Effector memory CD4-positive, alpha-beta T cell (primary cell): ENCODE measurements at places on chromosomes 5 and 9.
A peak's percentile ranks its signal among the peaks of the same experiment; 100 is the strongest.

DNA sequence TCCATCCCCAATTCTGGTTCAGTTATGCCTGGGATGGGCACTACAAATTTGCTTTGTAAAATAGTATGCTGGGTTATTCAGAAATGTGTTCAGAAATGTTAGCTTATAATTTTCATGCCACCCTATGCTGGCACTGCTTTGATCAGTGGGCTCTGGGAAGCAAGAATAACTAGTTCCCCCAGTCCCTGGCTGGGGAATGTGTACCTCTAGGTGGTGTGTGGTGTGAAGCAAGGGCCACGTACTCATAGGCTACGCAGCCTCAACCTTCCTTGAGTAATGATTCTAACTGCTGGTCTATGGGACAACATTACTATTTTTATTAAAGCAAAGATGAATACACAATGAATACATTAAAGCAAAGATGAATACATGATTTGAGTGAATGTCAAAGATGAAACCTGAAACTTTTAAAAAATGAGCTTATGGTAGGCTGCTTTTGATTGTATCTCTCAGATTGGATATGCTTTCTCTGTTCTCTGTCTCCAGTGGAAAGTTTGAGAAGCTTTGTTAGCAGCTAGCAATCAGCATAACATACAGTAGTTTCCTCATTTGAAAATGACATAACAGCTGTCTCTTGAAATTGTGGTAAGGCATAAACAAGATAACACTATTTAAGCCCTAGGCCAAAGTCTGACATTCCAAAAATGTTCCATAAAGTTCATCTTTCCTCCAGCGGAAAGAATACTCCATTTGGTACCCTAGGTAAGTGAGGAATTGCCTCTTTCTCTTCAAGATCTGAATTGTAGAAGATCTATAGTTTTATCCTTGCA is 174.7 kb upstream of the NFIB start:
- no peak for DNase-seq

DNA sequence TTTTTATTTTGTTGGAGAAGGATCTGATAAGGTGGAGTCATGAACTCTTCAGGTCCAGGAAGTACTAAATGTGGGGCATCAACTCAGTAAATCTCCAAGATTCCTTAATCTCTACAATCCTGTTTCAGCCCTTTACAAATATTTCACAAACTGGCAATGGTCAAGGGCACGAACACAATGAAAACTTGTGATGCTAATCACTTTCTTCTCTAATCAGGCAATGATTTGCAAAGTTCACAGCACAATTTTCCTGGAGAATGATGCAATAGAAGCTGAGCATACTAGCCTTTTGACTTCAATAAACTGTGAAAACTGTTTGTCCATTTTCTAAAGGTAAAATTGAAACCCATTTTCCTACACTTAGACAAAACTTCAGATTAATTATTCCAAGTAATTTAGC is 16.9 kb downstream of the GDF9 start:
- no peak for DNase-seq

- DNase-seq = no peak
These were observed 102.6 kb downstream of the ESM1 start for GRCh38 chr5:54882841-54883240.

DNA sequence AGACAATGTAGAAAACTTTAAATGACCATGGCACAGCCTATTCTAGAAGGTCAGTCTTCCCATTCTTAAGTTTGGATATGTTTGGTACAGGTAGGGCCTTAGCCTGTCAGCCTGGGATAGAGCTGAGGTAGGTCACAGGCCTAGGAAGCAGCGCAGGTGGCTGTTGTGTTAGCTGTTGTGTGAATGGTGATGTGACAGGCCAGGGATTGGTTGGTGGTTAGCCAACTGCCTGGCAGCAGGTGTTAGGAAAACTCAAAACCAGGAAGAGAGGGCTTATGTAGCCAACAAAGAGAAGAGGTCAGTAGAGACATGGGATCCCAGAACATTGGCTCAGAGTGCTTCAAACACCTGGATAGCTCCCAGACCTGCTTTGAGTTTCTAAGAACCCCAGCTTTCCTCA is 84.2 kb downstream of the FBXO38 start:
- DNase-seq = no peak

DNA sequence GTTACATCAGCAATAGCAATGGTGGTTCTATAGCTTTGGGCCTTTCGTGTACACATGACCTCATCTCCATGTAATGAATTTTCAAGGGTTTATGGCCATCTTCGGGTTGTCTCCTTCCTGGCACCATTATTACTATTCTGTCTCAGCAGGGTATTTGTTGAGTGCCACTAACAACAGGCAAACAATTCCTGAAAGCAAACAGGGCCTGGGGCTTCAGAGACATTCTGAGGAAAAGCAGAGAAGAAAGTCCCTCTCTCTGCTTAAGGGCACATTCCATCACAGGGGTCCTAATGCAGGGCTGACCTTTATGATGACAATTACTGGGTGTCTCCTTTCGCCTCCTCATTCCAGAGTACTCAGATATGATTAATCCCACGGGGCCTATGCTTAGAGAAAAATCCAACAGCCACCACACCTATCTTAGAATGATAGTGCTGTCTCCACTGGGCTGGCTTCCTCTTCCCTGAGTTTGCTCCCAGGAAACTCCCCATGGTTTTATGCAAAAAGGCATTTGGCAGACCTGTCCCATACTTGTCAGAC is 540.2 kb upstream of the ZNF462 start:
- no peak for DNase-seq

- no peak for DNase-seq
These were observed 69.8 kb downstream of the MAPKAP1 start for GRCh38 chr9:125637241-125637640.

DNA sequence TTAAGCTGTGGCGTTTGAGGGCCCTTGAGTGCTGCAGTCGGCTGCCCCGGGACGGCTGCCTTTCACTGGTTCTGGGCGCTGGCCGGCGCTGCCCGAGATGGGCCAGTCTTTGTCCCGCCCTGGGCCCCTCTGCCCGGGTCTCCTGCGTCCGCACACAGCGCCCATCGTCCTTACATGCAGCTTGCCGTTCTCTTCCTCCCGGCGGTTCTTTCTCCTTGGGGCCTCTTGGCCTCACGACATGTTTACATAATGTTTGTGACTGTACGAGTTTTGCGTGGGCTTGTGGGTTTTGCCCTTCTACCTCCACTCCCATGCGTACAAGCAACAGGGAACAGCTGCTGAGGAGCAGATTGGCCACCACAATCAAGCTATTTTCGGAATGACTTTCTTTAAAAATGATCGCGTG is 618 bp downstream of the TNPO1 start:
- peak; percentile 5 for DNase-seq

DNA sequence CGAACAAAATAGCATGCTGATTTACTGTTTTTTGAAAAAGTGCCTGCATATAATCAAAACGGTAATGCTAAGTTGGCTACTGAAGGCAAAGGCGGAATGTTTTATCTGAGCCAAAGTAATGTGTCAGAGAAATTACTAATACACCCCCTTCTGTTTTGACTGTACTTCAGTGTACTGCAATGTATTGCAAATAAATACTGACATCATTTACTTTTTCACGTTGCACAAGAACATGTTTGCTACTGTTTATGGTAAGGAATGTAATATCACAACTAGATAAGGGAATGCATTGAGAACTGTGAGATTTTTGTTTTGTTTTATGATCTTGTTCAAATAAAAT is 813 bp upstream of the AGTPBP1 start:
- no peak for DNase-seq

DNA sequence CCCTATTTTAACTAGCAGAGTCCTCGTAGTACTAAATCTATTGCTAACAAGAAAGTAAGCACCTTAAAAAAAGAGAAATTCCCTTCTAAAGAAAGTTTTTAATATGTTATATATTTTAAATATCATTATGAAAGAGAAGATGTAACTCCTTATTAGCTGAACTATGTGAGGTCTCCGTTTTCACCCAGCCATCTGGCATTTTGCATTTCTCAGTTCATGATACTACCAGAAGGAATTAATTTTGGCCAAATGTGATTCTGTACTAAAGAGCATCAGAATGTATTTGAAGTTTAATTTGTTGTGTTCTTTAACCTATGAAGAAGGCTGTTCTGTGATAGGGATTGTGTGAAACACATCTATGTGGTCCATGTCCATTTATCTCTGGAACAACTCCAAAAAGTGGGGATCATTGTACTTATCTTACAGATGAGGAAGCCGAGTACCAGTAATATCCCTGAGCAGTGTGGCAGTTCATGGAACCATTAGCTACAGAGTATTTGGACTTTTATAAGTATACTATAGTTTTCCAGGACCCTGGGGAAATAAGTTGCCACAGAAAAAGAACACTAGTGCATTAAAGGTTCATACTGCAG is 29.8 kb downstream of the TNFAIP8 start:
- no peak for DNase-seq

- no peak for DNase-seq
These were observed 220.0 kb downstream of the CDH18 start for GRCh38 chr5:19767987-19768386.

DNA sequence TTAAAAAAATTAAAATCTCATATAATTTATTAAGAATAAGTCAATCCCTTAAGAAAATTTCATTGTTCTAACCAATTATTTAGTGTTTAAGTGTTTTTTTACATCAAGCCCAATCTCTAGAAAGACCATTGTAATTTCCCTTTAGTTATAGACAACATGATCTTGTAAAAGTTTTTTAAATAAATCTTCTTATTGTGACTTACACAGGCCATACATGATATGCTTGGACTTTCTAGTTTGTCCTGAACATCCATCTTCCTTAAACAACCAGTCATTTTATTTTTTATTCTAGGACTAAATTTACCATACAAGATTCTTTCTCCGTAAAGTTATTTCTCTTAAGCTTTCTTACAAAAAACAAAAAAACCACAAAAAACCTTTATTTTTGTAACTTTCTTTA is 126.5 kb upstream of the MAST4 start:
- no peak for DNase-seq

- no peak for DNase-seq
These were observed 11.9 kb downstream of the MYO10 start for GRCh38 chr5:16924206-16924605.

DNA sequence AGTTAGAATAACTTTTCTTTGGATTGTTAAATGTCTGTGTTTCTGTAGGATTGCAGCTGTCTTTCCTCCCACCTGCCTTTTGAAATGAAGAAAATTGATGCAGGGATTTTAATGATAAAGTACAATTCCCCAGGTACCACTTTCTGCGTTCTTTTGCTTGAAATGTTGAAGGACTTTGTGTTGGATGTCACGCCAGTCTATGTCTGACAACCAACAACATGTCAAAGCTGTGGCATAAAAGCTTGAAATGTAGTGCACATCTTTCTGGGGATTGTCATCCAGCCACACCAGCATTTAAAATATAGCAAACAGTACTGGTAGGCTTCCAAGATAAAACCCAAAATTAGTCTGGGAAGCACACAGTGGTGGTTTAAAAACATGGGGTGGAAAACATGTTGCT is 381.4 kb downstream of the TMEM161B start:
- no peak for DNase-seq

DNA sequence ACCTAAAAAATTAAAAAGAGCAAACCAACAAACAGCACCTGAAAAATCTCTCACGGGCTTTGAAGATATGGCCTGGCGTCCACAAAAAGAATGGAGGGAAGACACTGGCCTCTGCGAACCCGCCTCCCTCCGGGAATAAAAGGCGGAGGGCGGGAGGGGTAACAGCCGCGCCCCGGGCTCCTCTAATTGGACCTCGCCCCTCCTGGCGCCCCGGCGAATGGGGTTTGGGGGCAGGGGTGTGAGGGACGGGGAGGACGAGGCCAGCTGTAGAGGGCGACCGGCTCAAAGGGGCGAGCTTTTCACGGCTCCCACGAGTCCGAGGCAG is 753 bp downstream of the FANCC start:
- peak; percentile 36 for DNase-seq

GRCh38 chr5:176528301-176528700 is 8.9 kb downstream of the RNF44 start:
- no peak for DNase-seq

GRCh38 chr5:157189223-157189622 is 8.6 kb downstream of the ITK start:
- DNase-seq = no peak

GRCh38 chr9:5843794-5844471 is 11.0 kb upstream of the ERMP1 start:
- DNase-seq = no peak

DNA sequence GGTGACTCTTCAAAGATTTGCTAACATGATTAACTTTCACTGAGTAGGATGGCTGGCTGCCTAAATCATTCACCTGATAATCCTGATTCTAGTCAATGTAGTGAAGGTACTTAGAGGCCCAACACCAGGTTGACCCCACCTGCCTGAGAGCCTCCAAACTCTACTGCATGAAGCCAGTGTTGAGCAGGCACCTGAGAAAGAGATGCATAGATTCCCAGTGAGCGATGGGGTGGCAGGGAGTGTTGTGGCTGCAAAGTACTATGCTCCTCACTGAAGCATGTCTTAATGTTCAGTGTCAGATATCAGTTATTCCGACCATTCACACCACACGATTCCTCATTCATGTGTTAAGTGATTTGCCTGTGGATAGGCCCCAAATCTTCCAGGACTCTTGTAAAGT is 804.4 kb downstream of the TLE4 start:
- no peak for DNase-seq

GRCh38 chr9:81791076-81791475 is 101.7 kb upstream of the TLE1 start:
- no peak for DNase-seq

GRCh38 chr5:77295863-77296378 is 85.4 kb downstream of the PDE8B start:
- no peak for DNase-seq

- no peak for DNase-seq
These were observed 18.2 kb downstream of the HNRNPH1 start for GRCh38 chr5:179605026-179605833.

GRCh38 chr5:174295702-174296436 is 250.4 kb downstream of the NSG2 start:
- no peak for DNase-seq

DNA sequence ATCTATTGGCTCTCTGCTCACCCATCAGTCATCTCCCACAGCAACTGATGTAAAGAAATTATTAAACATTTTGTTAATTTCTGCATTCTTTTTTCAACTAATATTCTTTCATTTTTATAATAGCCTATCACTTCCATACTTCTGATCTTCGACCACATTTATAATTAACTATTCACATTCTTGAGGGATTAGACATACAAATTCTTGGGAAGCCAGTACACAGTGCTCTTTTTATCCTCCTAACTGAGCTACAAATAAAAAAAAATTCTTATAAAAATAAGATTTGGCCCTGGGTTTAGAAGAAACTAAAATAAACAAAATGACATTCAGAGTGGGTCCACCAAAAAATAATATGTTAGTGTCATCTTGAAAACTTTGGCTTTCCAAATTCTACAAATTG is 103.7 kb upstream of the ITGA1 start:
- DNase-seq = no peak

DNA sequence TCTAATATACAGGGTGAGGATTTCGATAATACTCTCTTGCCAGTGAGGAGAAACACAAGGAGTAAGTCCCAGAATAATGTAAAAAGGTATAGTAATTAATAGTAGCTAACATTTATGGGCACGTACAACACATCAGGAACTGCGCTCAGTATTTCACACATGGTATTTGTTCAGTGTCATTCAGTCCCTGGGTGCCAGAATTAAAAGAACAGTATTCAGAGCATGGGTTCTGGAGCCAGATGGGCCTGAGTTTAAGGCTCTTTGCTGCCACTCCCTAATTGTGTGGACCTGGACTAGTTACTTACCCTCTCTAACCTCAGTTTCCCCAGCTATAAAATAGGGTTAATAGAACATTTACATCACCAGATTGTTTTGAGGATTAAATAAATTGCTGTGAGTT is 16.3 kb downstream of the OSTF1 start:
- no peak for DNase-seq
